ENCODE measurements at places on chromosomes 2 and 18.

- no peak for DNase-seq
Observed at GRCh38 chr2:184562532-184562931, 35.8 kb upstream of the ZNF804A start.

DNA sequence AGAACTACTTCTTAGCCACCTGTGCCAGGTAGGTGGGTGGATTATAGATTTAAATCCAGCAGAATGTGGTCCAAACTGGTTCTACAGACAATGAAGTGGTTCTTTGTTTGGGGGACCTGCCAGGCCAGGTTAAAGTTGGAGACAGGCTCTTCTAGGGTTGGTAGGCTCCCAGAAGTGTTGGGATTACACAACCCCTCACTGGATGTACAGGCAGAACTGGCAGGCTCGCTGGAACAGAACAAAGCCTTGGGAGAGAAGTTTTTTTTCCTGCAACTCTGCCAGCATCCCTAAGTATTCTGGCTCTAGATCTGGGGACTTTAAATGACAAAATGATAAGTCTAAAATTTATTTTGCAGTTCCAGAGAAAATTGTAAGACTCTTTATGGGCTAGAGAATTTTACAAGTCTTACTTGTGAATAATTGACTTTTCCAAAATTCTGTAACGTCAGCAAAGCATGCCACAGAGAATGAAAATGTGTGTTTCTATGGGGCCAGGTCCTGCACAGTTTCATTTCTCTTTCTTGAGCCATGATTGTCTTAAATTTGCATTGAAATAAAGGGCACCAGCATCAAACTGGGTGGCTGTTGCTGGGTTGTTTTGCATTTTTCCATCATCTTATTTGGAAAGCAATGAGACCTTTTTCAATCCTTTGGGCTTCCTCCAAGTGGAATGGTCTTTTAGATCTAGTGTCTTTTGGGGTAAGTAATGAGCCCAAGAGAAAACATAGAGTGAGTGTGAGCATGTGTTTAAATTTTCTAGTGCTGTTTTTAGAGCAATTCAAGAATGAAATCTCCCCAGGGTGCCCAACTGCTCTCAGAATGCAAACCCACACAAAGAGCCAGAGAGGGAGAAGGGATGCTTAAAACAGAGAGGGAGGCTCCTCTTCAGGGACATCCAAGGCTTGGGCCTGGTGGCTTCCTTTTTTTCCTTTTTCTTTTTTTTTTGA lies 32.4 kb upstream of the ATL2 start:
- DNase-seq = no peak

- DNase-seq = no peak
Observed at GRCh38 chr18:36468161-36468560, 170.6 kb downstream of the FHOD3 start.

DNA sequence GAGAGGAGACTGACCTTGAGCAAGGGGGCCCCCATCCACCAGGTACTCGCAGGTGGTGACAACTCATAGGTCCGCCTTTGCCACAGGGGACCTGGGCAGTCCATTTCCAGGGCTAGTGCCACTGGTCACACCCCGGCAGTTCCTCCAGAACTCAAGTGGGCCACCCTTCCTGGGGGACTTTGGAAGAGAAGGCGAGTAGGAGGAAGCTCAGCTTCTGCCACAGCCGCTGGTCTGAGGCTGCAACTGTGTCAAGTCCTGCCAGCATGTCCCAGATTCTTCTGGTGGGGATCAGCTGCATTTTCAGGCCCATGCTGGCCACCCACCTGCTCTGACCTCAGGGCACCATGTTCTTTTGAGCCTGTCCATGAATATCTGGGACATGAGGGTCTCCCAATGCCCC lies 423.9 kb upstream of the MYT1L start:
- DNase-seq = no peak

DNA sequence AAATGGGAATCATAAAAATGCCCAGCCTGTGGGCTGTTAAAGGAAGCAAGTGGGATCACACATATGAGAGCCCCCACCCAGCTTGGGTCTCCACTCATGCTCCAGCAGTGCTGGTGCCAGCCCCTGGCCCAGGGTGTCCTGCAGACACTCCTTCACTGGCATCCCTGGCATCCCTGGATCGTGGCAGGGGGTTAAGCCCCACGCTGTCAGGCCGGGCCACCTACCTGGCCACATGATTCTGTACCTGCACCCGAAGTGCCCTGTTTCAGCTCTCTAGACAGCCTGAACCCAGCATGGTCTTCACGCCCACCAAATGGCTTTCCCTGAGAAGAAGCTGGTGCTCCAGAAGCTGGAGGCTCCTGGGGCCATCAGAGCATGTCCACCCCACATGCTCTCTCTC lies 137.4 kb downstream of the INHBB start:
- DNase-seq = no peak
